A549 treated with Hydrocortisone at 1 μM for 4 hours (cell line): ENCODE measurements at places on chromosomes 5 and 9. TPM values are rescaled to one million over a fixed set of nuclear protein-coding genes. Genes with fewer than 3 reads are reported as not detected.

Gene N4BP3
- total RNA-seq, result 0.74 to 1.2 TPM (median 0.90 TPM) in 5 replicates

Gene CDC14B
- 11.4 to 17.4 TPM (median 13.7 TPM) in 5 replicates for total RNA-seq

Gene ZFP37
- total RNA-seq, result 1.3 to 2.5 TPM (median 1.9 TPM) in 5 replicates

Gene TERT
- 2.2 to 2.7 TPM (median 2.5 TPM) in 5 replicates for total RNA-seq

Gene CNTLN
- total RNA-seq, result 3.9 to 6.5 TPM (median 5.3 TPM) in 5 replicates

Gene ZDHHC11
- total RNA-seq, result 14.1 to 16.5 TPM (median 16.0 TPM) in 5 replicates

Gene HRCT1
- total RNA-seq, result 0.20 to 0.47 TPM (median 0.30 TPM) in 5 replicates

Gene GPR150
- total RNA-seq, result 0.06 to 0.23 TPM (median 0.16 TPM) in 5 replicates

Gene GAS1
- total RNA-seq, result 0.08 to 0.13 TPM (median 0.10 TPM) in 5 replicates

Gene LHX6
- total RNA-seq, result 2.4 to 3.2 TPM (median 2.6 TPM) in 5 replicates

Gene TMEM245
- total RNA-seq, result 42.3 to 65.6 TPM (median 55.9 TPM) in 5 replicates

Gene PDCD1LG2
- total RNA-seq, result 0.17 to 0.32 TPM (median 0.24 TPM) in 5 replicates

Gene SPACA9
- 3.8 to 6.1 TPM (median 5.2 TPM) in 5 replicates for total RNA-seq

Gene PLGRKT
- total RNA-seq, result 22.1 to 26.4 TPM (median 25.5 TPM) in 5 replicates

Gene TBCA
- total RNA-seq, result 260 to 279 TPM (median 270 TPM) in 5 replicates

Gene SHISAL2B
- not detected in 5 replicates for total RNA-seq

Gene TRUB2
- total RNA-seq, result 39.4 to 51.8 TPM (median 47.4 TPM) in 5 replicates

Gene SPAG8
- total RNA-seq, result 0.27 to 0.49 TPM (median 0.35 TPM) in 5 replicates

Gene GRXCR2
- total RNA-seq, result not detected in 5 replicates

Gene SLC25A2
- not detected in 5 replicates for total RNA-seq

Gene ZNF883
- 0.62 to 0.89 TPM (median 0.84 TPM) in 5 replicates for total RNA-seq

Gene PCDHB9
- 0.03 TPM in 1 of 5 replicates, not detected in the others for total RNA-seq

Gene LCN15
- total RNA-seq, result 0.03 to 0.13 TPM in 2 of 5 replicates, not detected in the others

Gene IFNK
- 0.09 TPM in 1 of 5 replicates, not detected in the others for total RNA-seq

Gene ERCC8
- 11.7 to 21.1 TPM (median 13.8 TPM) in 5 replicates for total RNA-seq

Gene AK6
- total RNA-seq, result 36.3 to 50.9 TPM (median 49.8 TPM) in 5 replicates

Gene DIRAS2
- total RNA-seq, result 0.01 to 0.02 TPM in 2 of 5 replicates, not detected in the others

Gene ANKRD33B
- total RNA-seq, result 10.0 to 11.4 TPM (median 10.7 TPM) in 5 replicates

Gene ADGRD2
- not detected in 5 replicates for total RNA-seq

Gene DDX4
- total RNA-seq, result 0.05 to 0.08 TPM in 2 of 5 replicates, not detected in the others

Gene C6
- total RNA-seq, result not detected in 5 replicates

Gene DMGDH
- total RNA-seq, result 0.15 TPM in 1 of 5 replicates, not detected in the others

Gene CDK9
- total RNA-seq, result 42.8 to 54.4 TPM (median 45.7 TPM) in 5 replicates

Gene MAMDC2
- total RNA-seq, result 0.16 to 0.35 TPM (median 0.28 TPM) in 5 replicates

Gene TAF11L5
- not detected in 5 replicates for total RNA-seq

Gene LCP2
- 0.05 to 0.06 TPM in 2 of 5 replicates, not detected in the others for total RNA-seq

Gene NMUR2
- total RNA-seq, result 0.06 to 0.10 TPM (median 0.09 TPM) in 4 of 5 replicates, not detected in the other

Gene PLAC8L1
- total RNA-seq, result 0.20 to 0.40 TPM (median 0.22 TPM) in 5 replicates

Gene OGN
- total RNA-seq, result not detected in 5 replicates

Gene RFESD
- total RNA-seq, result 1.5 to 2.3 TPM (median 2.1 TPM) in 5 replicates

Gene ADAMTS19
- total RNA-seq, result not detected in 5 replicates

Gene GCNT1
- 2.1 to 4.8 TPM (median 4.0 TPM) in 5 replicates for total RNA-seq

Gene MSANTD3
- 55.4 to 67.8 TPM (median 59.1 TPM) in 5 replicates for total RNA-seq

Gene PIP5K1B
- total RNA-seq, result not detected in 5 replicates

Gene FSTL4
- 4.3 to 6.4 TPM (median 4.6 TPM) in 5 replicates for total RNA-seq

Gene MINAR2
- not detected in 5 replicates for total RNA-seq
